ENCODE measurements at places on chromosomes 3 and 15.

DNA sequence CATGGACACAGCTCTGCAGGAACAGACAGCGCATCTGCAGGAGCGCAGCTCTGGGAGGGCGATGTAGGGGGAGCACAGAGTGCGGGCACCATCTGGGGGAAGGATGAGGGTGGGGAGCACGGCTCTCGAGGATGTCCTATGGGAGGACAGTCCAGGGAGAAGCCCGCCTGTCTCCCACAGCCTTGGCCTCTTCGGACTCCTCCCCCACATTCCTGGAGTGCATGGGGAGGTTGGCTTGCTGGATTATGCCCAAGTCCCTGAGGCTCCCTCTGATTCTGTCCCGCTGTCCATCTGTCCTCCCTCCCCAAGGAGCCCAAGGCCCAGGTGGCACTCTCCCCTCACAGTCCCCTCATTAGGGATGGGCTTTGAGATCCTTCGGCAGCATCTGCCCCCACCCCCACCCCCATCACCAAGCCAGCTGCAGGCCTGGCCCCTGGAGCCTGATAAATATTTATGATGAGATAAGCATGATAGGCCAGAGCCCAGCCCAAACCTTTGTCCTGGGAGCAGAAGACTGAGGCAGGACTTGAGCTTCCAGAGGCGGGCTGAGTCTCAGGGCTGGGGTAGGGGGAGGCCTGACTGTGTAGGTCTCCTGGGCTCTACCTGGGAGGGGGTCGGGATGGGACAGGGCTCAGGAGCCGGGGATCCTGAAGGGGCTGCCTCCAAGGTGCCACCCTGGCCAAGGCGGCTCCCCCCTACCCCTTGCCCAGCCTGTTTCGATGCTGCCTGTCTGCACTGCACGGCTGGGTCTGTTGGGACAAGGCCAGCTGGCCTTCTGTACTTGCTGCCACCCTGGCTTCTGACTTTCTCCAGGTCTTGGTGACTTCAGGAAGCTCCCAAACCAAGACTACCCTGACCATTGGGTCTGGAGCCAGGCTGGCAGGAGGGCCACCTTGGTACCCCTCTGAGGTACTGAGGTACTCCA, 28.6 kb upstream of the SEMA3F start:
- no peak for DNase-seq

GRCh38 chr3:67001086-67001861, 3.2 kb downstream of the KBTBD8 start:
- DNase-seq, result no peak

- DNase-seq, result no peak
These were observed 16.2 kb upstream of the CHD2 start for GRCh38 chr15:92883876-92884435.

- DNase-seq, result no peak
These were observed 116.2 kb upstream of the SLCO3A1 start for GRCh38 chr15:91737151-91737818.

DNA sequence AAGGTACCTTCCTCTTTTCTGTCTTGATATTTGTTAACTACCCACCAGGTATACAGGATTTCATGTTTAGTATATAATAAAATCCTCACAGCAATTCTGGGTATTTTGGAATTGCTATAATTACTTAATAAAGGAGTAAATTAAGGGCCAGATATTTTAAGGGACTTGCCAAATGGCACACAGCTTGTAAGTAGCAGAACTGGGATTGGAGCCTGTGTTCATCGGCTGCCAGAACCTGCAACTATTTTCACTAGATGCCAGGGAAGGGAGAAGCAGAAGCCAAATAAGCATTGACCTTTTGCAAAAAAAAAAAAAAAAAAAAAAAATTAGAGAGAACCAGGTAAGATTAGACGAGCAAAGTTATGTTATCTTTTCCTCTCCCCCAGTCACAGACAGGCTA, 683.3 kb upstream of the CADM2 start:
- no peak for DNase-seq

- DNase-seq, result no peak
These were observed 8.5 kb downstream of the SPTBN5 start for GRCh38 chr15:41885321-41885720.

GRCh38 chr3:65170390-65171042, 482.7 kb upstream of the ADAMTS9 start:
- DNase-seq, result no peak

DNA sequence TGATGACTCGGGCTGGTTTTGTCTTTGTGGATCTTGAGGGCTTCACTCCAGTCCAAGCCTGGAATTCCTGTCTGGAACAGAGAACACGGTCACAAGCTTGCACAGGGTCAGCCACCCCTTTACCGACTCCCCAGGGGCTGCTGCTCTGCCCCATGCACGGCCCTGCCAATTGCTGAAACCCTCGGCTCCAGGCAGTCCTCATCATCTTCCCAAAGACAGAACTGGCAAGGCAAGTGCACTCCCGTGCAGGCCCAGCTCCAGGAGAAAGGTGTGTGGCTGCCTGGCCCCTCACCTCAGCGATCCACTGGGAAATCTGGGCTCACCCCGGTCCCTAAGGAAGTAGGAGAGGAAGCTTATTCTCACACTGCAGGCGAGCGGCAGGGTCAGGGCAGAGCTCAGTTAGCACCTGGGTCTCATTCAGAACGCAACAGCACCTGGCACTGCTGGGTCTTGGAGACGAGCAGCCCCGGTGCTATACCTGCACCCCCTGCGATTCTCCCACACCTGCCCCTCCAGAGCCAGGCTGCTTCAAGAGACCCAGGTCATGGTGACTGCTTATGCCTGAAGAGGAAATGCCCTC, 7.2 kb downstream of the MAP6D1 start:
- no peak for DNase-seq

DNA sequence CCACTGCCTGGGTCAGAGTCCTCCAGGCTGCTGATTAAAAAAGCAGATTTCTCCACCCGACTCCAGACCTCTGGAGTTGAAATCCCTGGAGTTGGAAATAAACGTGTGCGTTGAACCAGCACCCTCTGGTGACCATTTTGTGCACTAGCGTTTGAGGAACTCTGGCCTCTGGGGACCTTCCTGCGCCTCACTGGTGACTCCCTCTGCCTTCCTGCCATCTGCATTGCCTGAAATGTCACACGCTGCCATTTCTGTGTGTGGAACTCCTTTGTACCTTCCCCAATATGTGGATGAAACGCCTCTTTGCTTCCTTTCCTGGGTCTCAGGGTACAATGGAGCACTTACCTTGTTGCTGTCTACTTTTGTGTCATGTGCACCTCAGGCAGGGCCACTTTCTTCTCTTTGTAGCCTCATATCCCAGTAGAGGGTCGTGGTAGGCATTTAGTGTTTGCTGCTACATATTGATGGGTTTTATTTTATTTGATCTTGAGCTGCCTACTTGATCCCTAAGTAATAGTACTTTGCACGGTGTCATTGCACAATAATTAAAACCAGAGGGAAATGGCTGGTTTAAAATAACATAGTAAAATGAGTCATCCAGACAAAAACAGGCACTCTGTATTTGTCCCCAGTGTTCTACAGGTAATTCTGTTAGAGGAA, 56.8 kb downstream of the GPR171 start:
- DNase-seq, result no peak

- no peak for DNase-seq
These were observed 198.5 kb downstream of the CDIN1 start for GRCh38 chr15:36777926-36778325.

DNA sequence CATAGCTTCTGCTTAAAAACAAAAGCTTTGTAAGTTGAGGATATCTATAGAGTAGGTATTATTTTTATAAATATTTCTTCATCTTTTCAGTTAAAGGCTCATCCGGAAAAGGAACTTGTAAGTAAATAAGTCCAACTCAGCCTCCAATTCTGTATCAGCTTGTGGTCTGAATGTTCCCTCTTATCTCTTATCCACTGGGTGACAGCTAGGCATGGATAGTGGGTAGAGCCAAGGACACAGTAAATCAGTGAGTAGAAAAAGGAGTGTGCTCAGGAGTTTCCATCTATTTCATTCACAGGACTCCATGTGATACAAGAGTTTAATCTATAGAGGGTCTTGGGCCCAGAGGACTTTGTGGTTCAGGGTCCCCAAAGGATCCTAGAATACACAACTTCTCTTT, 50.9 kb downstream of the FRMD5 start:
- no peak for DNase-seq
